ENCODE measurements at places on chromosomes 1 and 21.

GRCh38 chr1:75203415-75204277 is 69.5 kb downstream of the LHX8 start:
- peak; percentile 6 for DNase-seq

- no peak for DNase-seq
These were observed 27.0 kb upstream of the NPL start for GRCh38 chr1:182762536-182762935.

DNA sequence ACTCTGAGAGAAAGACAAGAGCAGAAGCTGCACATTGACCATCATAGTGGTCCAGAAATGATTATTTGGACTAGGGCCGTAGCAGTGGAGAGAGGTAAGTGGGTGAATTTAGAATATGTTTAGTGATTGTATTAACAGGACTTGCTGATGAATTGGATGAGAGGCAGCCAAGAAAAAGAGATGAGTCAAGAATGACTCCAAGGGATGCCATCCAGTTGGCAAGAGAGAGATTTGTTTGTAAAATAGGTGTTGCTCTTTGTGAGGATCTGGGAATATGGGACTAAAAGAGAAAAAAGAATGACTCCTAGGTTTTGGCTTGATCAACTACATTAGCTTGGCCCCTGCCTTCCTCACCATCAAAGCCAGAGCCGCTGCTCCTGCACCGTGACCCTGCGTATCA is 54.2 kb upstream of the ARTN start:
- DNase-seq = peak; percentile 55

GRCh38 chr1:151238467-151238739 is 16.1 kb upstream of the PSMD4 start:
- peak; percentile 77 for DNase-seq

GRCh38 chr21:33059380-33059841 is 10.5 kb upstream of the OLIG1 start:
- no peak for DNase-seq

GRCh38 chr1:63626222-63626621 is 33.0 kb downstream of the PGM1 start:
- no peak for DNase-seq

DNA sequence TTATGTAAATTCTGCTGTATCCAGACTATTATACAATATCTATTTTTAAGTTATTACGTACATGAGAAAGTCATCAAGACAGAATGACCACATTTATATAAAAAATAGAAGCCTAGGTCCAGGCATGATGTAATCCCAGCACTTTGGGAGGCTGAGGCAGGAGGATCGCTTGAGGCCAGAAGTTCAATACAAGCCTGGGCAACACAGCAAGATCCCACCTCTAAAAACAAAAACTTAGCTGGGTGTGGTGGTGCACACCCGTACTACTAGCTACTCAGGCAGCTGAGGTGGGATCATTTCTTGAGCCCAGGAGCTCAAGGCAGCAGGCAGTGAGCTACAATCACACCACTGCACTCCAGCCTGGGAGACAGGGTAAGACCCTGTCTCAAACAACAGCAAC is 58.9 kb downstream of the NVL start:
- no peak for DNase-seq

- DNase-seq = no peak
These were observed 124.8 kb upstream of the GRIK3 start for GRCh38 chr1:37159102-37159501.

- no peak for DNase-seq
These were observed 28.6 kb downstream of the UBIAD1 start for GRCh38 chr1:11301601-11302000.

DNA sequence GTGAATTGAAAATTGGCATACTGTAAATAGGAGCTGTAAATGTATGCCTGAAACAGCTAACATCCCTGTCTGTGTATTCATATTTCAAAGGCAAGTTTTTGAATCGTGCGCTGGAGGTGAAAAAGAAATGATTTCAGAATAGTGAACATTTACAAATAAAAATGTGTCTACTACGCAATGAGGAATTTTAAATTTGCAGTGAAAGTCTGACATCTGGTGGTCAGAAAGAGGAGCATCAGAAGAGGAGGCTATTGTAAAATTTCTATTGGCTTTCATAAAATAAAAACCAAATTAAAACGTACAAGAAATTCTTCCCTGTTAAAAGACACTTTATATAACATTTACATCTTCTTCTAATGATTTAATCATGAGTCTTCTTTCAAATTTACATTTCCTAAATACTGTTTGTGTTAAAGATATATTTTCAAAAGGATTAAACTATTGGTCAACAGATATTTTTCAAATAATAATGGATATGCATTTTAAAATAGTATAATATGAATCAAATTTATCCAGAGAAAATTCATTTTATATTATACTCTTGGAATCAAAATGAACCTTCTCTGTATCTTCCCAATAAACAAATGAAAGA is 113.7 kb upstream of the RRP15 start:
- no peak for DNase-seq

- no peak for DNase-seq
These were observed 545.9 kb downstream of the SMYD3 start for GRCh38 chr1:245961137-245961540.

DNA sequence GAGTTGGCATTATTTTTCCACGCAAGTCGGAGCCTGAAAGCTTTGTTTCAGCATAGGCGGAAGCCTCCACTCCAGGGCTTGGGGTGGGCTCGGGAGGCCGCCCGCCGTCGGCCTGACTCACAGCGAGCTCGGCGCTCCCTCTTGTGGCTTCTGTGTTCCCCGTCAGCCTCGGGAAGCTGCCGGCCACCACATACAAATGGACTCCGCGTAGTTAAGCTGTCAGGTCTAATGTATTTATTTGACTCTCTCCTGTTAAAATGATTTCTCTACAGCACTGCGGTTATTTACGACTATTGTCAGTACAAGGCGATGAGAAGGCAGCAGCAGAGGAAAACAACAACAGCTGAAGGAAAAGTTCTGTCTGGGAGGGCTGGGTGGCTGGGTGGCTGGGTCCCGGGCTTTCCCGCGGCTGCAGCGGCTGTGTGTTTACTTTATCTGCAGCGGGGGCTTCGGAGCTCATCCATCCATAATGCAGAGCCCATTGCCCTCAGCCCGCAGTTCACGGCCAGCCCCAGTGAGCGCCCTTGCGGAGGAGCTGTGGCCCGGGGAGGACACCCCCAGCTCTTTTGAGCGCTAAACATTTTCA is 375.7 kb upstream of the CAMK1G start:
- DNase-seq = peak; percentile 4

GRCh38 chr21:46048926-46049889 is 48.7 kb upstream of the COL6A2 start:
- peak; percentile 100 for DNase-seq

DNA sequence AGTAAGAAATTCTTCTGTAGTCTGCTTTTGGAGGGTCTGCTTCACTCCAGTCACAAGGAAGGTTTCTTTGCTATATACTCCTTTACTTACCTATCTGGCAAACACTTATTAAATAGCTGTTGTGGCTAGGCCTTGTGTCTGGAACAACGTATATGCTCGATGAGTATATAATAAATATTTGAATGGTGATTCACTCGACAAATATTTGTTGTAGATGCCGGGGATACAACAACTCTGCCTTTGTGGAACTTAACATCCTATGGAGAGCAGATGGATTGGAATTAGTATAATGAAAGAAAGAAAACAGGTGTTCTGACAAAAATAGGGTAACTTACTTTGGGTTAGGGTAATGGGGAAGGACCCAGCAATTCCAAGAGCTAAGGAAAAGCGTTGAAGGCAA is 31.1 kb downstream of the KPNA6 start:
- no peak for DNase-seq

- DNase-seq = no peak
These were observed 8.4 kb upstream of the SLC19A1 start for GRCh38 chr21:45550522-45551210.

GRCh38 chr1:59046730-59047157 is 250.2 kb upstream of the FGGY start:
- DNase-seq = no peak

- DNase-seq = no peak
These were observed 3.2 kb downstream of the ATP8B2 start for GRCh38 chr1:154328318-154329151.

DNA sequence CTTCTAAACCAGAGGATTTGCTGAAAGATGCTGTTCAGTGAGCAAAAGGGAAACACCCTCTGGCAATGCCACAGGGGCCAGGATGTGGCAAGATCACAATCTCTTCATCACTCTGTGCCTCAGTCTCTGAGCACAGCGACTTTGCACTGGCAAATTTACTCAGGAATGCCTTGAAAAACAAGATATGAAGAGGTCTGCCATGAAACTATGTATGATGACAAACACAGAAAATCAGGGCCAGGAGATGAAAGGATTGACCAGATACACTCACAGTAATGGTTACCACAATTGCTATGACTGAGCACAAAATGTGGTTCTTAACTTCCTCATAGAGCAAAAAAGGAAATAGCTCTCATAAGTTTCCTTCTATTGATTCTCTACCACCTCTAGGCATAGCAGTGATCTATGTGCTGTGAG is 5.8 kb downstream of the TTC13 start:
- DNase-seq = no peak

DNA sequence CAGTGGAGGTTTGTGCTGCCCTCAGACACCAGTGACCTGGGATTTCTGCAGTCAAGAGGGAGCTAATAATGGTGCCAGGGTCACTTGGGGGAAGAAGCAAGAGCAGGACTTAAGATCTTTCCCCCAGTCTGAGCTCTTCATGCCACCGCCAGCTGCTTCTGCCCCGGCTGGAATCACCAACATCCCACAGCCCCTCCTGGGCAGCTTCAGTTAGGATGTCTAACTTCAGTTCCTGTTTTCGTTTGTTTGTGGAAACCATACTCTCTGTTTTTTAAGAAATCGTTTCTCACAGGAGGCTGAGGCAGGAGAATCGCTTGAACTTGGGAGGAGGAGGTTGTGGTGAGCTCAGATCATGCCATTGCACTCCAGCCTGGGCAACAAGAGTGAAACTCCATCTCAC is 25.6 kb upstream of the PRDM2 start:
- no peak for DNase-seq

- DNase-seq = no peak
These were observed 49.2 kb upstream of the IGSF21 start for GRCh38 chr1:18058206-18058921.

GRCh38 chr1:97120806-97121205 is 399.2 kb downstream of the PTBP2 start:
- DNase-seq = peak; percentile 45

Data from GM04503 (cell line).